Kidney (tissue), 22 donors: ENCODE measurements at places on chromosomes 3 and 15. TPM values are rescaled to one million over a fixed set of nuclear protein-coding genes. Genes with fewer than 3 reads are reported as not detected.

- no peak for DNase-seq
These were observed 80.9 kb upstream of the TOPAZ1 start for GRCh38 chr3:44160818-44161217.

- no peak for DNase-seq
These were observed 316.8 kb upstream of the ATP10A start for GRCh38 chr15:26179906-26180305.

DNA sequence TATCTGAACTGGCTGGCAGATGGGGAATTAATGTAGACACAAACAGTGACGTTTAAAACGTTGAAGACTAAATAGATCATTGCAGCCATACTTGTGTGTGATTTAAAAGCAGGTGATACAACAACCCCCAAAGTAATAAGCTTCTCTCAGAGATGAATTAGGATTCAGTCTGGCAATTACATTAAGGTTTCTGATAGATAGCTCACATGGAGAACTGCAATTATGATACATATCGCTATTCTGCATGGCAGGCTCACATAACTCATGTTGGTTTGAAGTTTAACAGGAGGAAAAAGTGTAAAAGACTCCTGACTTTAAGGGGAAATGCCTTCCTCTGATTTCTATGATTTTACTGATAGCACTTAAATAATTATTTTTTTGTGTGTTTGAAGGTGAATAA lies 196.9 kb downstream of the CLSTN2 start:
- no peak for DNase-seq

- no peak for DNase-seq
These were observed 17.3 kb downstream of the IGF2BP2 start for GRCh38 chr3:185807445-185808068.

DNA sequence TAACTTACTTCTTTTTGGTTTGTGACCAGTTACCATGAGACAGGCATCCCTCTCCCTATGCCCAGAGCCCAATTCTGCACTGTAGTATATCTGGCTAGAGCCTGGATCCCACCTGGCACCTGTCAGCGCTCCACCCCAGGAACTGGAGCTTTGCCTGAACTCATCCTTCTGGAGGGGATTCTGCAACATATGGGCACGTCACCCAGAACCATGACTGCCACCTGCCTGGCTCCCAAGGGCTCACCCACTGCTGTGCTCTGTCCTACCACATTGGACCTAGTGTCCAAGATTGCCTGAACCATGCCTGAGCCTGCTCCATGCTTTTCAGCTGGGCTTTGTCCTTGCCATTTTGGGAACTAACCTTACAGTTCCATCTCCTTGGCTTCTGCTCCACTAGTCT lies 21.1 kb upstream of the GAP43 start:
- no peak for DNase-seq

DNA sequence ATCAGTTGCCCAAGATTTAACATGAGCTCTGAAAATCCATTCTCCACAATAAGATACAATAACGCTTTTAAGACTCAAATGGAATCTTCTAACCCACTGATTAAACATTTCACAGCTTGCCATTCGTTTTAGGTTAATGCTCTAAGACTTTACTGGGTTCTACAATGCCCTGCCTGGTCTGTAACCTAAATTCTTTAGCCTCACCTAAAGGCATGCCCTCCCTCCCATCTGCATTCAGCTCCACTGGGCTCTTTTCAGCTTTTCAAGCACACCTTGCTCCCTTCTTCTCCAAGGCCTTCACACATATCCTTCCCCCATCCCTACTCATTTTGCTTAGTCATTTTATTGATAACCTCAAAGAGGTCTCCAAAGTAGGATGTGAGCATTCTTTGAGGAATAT lies 290.9 kb downstream of the LSAMP start:
- DNase-seq = no peak

ATP8B4 gene
- 12.5 TPM for total RNA-seq

DNA sequence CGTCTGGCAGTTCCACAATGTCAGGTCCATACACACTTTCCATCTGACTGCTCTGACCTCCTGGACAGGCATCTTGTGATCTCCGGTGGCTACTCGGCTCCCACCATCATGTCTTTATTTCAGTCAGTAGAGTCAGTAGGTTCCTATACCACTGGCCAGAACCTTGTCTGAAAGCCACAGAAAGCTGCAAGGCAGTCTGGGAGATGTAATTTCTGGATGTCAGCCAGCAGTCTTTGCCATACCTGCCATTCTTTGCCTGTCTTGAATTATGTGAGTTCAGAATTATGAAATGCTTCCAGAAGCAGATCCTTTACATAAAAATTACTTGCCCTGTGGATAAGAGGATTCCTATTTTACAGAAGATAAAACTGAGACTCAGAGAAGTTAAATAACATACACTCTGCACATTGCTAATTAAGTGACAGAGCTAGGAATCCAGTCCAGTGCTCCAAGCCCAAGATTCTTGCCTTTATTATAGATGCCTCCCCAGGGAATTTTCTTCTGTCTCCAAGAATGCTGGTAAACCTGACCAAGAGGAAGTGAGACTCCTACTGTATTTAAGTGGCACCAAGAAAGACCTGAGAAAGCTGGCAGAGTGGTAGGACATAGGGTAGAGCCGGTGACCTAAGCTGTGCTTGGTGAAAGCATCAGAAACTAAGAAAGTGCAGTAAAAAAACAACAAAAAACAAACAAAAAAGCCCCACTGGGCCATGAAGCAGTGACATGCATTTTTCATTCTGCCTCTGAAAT lies 75.6 kb downstream of the IQCH start:
- no peak for DNase-seq

GRCh38 chr15:52256366-52256765 lies 39.2 kb downstream of the MYO5C start:
- DNase-seq = peak; percentile 89

KLHDC8B gene
- 23.4 TPM for total RNA-seq

- DNase-seq = no peak
These were observed 51.5 kb upstream of the UBP1 start for GRCh38 chr3:33491721-33492120.

PDCD6IP gene
- 240 TPM for total RNA-seq

DNA sequence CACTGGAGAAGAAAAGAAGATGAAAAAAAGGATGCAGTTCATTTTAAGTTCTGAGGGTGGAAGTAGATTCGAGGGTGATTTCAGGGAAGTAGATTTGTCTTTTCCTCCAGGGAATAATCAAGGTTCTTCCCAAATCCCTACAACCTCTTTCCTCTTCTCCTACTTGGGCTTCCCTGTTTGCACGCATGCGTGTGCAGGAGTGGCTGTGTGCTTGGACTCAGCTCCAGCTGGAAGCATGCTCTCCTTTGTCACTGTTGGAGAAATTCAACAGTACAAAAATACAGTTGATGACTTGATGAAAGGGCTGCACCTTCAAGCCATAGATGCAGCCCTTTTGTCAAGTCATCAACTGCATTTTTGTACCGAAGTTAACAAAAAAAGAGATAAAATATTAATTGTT lies 3.8 kb downstream of the OR5K2 start:
- no peak for DNase-seq

GTPBP8 gene
- 13.7 TPM for total RNA-seq

POLQ gene
- total RNA-seq = 0.35 TPM

C3orf20 gene
- 0.16 TPM for total RNA-seq

DNA sequence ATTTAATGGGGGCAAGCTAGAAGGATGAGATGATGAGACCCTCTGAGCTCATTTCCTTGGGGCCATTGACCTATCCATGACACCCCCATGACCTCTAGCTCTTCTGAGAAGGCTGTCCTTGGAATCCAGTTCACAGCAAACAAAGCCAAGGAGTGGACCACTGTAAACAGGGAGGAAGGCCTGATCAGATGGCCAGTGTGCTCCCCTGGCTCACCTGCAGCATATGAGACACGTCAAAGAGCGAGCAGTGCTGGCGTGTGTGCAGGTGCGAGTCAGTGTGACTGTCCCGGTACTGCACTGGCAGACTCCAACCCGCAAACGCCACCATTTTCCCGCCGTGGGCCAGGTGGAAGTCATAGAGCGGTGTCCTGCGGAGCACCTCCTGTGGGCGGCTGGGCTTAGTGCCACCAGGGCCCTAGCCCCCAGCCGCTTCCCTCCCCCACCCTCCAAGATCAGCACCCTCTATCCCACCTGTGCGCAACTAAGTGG lies 339 bp downstream of the AMT start:
- no peak for DNase-seq

HYKK gene
- 5.8 TPM for total RNA-seq

DNA sequence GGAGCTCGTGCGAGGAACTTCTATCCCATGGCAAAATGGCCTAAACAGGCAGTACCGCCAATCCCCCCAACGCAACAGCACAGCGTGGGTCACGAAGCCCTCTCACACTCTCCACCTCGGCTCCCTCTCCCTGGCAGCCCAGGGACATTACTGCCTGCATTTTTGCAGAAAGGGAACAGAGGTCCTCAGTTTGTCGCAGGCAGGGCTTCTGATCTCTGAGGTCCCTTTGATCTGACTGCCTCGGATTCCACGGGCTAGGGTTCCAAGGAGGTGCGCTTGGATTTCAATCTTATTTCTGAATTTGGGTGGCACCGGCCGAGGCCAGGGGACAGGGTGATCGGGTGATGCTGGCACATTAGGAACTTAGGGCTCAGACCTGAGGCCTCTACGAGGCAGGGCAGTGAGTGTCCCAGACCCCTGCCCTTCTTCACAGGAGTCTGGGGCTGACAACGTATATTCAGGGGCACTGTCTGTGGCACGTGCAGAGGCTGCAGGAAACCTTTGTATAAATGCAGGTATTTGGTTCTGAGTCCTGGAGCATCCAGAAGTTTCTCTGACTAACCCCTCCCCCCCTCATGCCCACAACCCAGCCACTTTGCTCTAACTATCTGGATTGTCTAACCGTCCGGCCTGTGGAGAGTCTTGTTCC lies 197.9 kb downstream of the XXYLT1 start:
- DNase-seq = no peak

- DNase-seq = no peak
These were observed 5.2 kb upstream of the HHATL start for GRCh38 chr3:42707620-42708355.

- no peak for DNase-seq
These were observed 342.9 kb downstream of the CNTN3 start for GRCh38 chr3:74271541-74271940.

- DNase-seq = no peak
These were observed 62.1 kb downstream of the SSR3 start for GRCh38 chr3:156492801-156493261.

DNA sequence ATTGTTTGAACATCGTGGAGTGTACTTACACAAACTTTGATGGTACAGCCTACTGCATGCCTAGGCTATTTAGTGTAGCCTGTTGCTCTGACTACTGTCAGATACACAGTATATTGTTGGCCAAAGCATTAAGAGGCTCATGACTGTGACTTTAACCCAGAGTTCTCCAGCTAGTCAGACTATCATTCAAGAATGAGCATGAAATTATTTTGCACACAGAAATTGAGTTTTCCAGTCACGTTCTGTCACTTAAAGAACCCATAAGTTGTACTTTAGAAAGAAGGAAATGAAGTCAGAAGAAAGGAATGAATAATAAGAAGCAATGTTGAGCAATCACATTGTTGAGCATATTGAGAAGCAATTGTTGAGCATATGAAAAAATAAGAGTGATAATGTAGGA lies 37.6 kb upstream of the SLC22A13 start:
- DNase-seq = peak; percentile 2

GRCh38 chr3:132321304-132321703 lies 4.1 kb downstream of the ACP3 start:
- no peak for DNase-seq

FANCD2OS gene
- total RNA-seq = not detected

ST3GAL6 gene
- total RNA-seq = 10.7 TPM

CPN2 gene
- 0.72 TPM for total RNA-seq

FURIN gene
- total RNA-seq = 75.9 TPM

AGBL1 gene
- total RNA-seq = not detected

- peak; percentile 77 for DNase-seq
These were observed 216.0 kb downstream of the TLE3 start for GRCh38 chr15:69881766-69882165.

DNA sequence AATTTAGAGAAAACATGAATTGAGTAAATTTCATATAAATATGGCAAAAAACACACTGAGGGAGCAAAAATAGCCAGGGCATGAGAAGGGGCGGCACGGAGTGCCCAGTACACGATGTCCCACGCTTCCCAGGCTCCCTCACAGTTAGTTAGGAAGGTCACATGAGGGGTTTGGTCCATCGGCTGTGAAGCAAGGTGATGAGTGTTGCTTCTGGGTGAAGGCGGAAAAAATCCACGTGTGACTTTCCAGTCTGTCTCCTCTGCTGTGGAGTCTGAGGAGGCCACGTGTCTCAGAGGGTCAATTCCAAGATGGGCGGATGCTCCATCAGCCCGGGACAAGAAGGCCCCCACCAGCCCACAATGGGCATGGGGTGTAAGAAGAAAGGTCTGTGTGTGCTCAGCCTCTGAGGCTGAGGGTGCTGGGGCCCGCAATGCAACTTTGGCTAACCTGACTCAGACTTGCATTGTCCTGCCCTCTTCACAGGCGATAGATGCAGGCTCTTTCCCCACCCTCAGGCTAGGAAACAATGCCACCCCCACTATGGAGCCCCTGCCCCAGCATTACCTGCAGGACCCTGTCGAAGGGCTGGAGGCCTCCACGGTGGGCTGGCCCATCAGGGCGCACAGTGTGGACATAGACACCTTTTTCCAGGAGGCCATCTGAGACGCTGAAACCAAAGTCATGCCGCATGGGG lies 45.7 kb downstream of the GRIP2 start:
- DNase-seq = peak; percentile 46

DNA sequence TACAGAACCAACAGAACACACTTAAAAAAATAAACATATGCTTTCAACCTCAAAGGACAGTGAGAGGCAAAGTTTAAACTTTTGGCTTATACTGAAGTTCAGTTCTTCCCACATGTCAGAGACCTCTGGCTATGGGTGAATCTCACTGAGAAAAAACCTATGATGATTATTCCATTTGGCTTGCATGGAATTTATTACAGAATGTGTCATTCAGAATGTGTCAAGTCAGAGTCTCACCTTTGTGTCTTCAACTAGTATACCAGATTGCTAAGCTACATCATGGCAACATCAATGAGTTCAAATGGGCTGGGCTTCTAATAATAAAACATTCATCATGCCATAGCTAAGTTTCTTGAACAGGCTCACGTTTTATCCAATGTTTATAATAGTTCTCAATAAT lies 987.0 kb downstream of the NTRK3 start:
- DNase-seq = no peak

GHSR gene
- total RNA-seq = not detected

DNA sequence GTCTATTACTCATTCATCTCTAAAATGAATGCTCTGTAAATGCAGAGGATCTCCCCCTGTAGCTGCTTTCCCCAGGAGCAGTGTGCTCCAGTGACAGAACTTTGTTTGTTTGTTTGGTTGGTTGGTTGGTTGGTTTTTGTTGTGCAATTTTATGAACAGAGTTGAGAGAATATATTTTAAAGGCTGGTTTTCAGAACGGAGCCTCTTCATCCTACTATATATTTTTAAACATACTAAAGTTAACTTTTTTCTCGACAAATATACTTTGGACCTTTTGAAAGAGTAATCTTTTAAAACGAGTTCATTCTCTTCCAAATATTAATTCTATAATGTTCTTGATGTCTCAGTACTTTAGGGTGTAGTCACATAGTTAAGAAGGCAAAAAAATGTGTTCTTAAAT lies 20.2 kb downstream of the RYR3 start:
- DNase-seq = no peak

GOLGA8N gene
- total RNA-seq = 14.7 TPM

- no peak for DNase-seq
These were observed 553.7 kb downstream of the TUSC7 start for GRCh38 chr3:117263270-117263669.

- no peak for DNase-seq
These were observed 58.7 kb downstream of the MORC1 start for GRCh38 chr3:109059264-109059663.
